Endodermal cell (in vitro differentiated cells): ENCODE measurements at places on chromosomes 3 and 15. TPM values are rescaled to one million over a fixed set of nuclear protein-coding genes. Genes with fewer than 3 reads are reported as not detected.

IL20RB gene
- 1.7 and 1.8 TPM in 2 replicates for total RNA-seq

GTPBP8 gene
- total RNA-seq, result 23.0 to 36.4 TPM (median 35.5 TPM) in 3 replicates

NPAP1 gene
- 0.07 to 0.18 TPM (median 0.11 TPM) in 3 replicates for total RNA-seq

MINAR1 gene
- 0.42 to 1.2 TPM (median 1.2 TPM) in 3 replicates for total RNA-seq

DNA sequence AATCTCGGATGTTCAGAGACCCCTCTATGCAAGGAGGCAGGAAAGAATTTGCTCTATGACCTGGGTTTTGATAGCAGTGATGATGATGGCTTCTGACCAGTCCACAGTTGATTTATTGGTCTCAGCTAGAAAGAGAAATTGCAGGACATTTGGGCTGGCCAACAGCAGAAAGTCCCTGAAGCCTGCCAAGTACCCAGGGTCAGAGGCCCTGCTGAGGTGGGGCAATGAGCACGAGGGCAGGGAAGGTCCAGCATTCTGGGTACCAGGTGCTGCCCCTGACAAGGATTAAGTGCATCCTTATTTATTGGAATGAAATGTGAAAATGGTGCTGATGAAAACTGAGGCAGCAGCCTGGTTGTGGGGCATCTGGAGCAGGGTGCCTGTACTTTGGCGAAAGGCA is 19.8 kb downstream of the C3orf62 start:
- no peak for DNase-seq

- DNase-seq, result no peak
Measured at GRCh38 chr3:117476572-117476971, 767.0 kb downstream of the TUSC7 start.

- DNase-seq, result no peak
Measured at GRCh38 chr15:63203451-63204090, 14.2 kb downstream of the RAB8B start.
